ENCODE measurements at places on chromosomes 6 and 20.

- no peak for DNase-seq
Observed at GRCh38 chr6:17466707-17467106, 73.3 kb downstream of the CAP2 start.

DNA sequence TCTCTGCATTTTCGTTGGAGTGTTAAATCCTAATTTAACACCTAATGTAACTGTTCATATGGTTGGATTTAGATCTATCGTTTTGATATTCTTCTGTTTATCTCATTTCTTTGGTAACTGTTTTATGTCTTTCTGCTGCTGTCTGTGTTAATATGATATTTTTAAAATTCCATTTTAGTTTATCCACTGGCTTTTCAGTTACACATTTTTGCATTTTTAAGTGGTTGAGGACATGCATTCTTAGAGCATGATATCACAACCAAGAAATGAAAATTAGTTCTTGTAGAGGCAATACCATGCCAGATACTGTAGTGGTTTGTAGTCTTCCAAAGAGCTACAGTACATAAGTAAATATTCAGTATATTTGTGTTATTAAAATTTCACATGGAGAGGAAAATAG is 58.6 kb downstream of the LIN28B start:
- DNase-seq = no peak

- no peak for DNase-seq
Observed at GRCh38 chr6:101655109-101655508, 261.6 kb downstream of the GRIK2 start.

DNA sequence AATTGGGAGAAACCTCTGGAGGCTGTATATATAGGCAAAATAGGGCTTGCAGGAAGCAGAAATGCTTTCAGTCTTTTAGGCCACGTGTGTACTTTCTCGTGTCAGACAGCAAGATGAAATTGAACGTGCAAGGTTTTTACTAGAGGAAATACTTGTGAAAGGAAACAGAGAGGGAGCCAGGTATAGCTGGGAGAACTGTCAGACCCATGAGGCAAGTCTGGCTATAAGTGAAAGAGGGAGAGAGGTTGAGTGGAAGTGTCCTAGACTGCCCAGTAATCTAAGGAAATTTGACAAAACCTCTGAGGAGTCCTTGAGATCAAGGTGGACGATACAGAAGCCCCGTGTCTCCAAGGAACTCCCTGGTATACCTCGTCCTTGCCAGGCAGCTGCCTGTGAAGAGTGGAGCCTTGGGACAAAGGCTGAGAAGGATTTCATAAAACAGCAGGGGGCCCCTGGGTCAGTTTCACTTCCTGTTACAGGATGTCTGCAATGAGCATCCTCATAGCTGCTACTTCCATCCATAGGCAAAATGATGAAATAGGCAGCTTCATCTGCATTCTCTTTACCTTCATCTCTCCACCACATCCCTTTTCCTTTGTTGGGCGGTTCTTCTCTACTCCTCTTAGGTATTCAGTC is 114.4 kb upstream of the MAP3K7 start:
- no peak for DNase-seq

DNA sequence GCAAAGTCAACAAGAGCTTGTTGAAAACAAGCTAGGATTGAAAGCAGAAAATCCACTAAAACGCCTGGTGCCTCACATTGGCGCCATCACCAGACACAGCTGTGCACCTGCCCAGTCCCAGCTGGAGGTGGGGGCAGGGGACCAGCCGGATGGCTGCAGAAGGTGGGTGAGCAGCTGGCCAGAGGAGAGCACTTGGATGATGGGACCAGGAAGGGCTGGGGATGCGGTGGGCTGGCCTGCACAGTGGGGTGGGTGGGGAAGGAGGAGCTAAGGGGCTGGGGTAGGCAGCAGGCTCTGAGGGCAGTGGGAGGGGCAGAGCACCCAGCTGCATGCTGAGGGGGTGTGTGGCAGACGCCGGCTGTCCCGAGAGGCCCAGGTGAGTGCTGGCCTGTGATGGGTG is 7.1 kb downstream of the CABLES2 start:
- no peak for DNase-seq
